Common myeloid progenitor, CD34-positive (primary cell): ENCODE measurements at places on chromosomes 7 and 10.
A peak's percentile ranks its signal among the peaks of the same experiment; 100 is the strongest.

- DNase-seq: no peak
- H3K27ac ChIP-seq: peak overlapping the region; percentile 92
- no peaks in the 10 kb centered on the region for H3K27me3 ChIP-seq
- peaks cover 48% of the 10 kb centered on the region for H3K4me1 ChIP-seq
- H3K4me3 ChIP-seq: peak overlapping the region; percentile 88
Observed at GRCh38 chr7:27172823-27173510, 1.2 kb downstream of the HOXA10 start.

DNA sequence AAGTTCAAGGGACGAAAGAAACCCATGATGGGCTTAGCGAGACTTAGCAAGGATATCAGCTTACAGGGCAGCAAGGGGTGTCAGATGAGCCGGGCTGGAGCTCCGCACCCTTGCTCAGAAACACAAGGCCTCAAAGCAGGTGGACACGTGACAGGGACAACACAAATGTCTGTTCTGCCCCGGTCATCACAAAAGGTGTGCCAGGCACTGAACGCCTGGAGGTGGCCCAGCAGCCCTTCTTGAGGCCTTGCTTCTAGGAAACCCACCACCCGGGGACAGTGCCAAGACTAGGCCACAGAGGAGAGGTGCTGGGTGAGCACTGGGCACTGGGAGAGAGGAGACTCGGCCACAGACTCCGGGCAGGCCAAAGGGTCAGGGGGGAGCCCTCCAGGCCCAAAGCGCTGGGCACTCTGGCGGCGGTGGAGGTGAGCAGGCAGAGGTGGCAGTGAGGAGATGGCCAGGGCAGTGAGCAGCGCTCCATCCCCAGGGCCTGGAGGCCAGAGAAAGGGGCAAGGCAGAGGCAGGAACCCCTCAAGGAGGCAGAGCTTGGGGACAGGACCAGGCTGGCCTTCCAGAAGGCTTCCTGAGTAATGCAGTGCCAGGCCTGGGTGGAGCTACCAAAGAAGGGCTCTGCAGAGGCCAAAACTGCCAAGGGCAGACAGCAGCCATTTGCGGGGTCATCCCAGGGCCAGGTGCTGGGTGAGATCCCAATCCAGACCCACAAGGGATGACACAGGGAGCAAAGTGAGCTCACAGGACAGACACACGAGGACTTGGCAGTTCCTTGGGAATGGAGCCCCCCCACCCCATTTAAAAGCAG is 22.7 kb downstream of the EBF3 start:
- no peak overlapping the region for H3K4me3 ChIP-seq
- H3K27ac ChIP-seq: no peak overlapping the region
- no peak for DNase-seq
- no peaks in the 10 kb centered on the region for H3K27me3 ChIP-seq
- no peaks in the 10 kb centered on the region for H3K4me1 ChIP-seq

GRCh38 chr7:39594988-39595620 is 28.3 kb upstream of the RALA start:
- peaks cover 10% of the 10 kb centered on the region for H3K4me1 ChIP-seq
- no peaks in the 10 kb centered on the region for H3K36me3 ChIP-seq
- H3K4me3 ChIP-seq: no peak overlapping the region
- DNase-seq: no peak
- no peak overlapping the region for H3K27ac ChIP-seq
- no peaks in the 10 kb centered on the region for H3K27me3 ChIP-seq

GRCh38 chr10:122458693-122459092 is 2.7 kb upstream of the HTRA1 start:
- H3K4me3 ChIP-seq: no peak overlapping the region
- H3K4me1 ChIP-seq: no peaks in the 10 kb centered on the region
- DNase-seq: no peak
- H3K27ac ChIP-seq: no peak overlapping the region
- H3K27me3 ChIP-seq: peaks cover 77% of the 10 kb centered on the region

DNA sequence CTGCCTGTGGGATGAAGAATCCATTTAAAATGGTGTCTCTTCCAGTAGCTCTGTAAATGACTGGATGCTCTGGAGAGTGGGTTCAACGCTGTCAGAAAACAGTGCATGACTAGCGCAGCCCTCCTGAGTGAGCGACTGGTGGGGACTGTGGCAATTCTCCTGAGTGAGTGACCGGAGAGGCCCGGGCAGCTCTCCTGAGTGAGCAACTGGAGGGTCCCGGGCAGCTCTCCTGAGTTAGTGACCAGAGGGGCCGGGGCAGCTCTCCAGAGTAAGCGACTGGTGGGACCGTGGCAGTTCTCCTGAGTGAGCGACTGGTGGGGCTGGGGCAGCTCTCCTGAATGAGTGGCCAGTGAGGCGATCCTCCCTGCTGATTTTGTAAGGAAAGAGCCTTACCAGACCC is 85.5 kb downstream of the WDR37 start:
- H3K27ac ChIP-seq: no peak overlapping the region
- H3K4me1 ChIP-seq: no peaks in the 10 kb centered on the region
- DNase-seq: no peak
- H3K36me3 ChIP-seq: no peaks in the 10 kb centered on the region

DNA sequence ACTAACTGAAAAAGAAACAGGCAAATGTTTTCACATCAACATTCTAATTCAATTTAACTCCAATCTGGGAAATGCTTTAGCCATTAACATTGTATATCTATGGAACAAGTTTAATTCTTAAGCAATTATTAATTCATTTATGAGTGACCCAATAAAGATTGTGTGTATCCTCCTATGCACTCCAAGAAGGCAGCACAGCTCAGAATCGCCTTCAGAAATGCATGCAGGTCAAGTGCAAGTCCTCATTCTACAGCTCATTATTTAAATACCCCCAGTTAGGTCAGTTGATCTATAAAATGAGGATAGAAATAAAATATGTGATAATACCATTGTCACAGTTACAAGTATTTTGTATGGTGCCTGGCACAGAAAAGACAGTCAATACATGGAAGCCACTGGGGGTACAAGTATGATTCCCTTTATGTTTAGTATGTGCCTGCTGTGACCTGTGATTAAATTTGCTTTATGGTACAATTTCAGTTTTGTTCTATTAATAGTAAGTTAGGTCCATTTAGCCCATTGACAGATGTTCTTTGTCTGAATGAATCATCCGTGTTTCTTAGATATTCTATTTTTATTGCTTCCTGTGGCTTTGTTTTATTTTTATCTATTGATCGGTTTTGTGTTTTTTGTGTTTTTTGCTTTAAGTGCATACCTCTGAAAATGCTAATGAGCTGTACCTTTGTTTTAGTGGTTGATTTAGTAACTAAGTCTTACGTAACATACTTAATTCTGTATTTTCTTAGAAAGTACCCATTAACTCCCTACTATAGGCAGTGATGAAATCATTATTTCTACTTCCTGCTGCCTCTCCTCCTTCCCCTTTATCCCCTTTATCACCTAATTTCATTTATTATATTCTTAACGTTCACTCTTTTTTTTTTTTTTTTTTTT is 42.8 kb downstream of the CPXM2 start:
- H3K36me3 ChIP-seq: no peaks in the 10 kb centered on the region
- H3K27me3 ChIP-seq: no peaks in the 10 kb centered on the region
- no peaks in the 10 kb centered on the region for H3K4me1 ChIP-seq
- no peak overlapping the region for H3K4me3 ChIP-seq
- no peak for DNase-seq
- H3K27ac ChIP-seq: no peak overlapping the region

DNA sequence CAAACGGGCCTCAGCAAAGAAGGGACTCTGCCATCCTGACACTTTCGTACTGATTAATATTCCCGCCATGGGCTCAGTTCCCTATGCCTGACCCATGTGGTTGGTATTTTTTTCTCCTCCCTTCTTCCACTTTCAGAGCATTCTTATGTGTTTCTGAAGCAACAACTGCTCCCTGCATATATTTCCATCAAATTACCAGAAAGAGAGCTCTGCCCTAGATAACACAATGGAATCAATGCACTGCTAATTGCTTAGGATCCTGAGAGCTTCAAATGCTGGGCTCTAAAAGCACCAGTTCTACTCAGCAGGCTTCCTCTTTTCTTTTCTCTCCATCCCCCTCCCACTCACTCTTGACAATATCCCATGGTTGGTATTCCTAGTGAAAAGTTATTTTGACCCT is 5.3 kb downstream of the TECTB start:
- no peaks in the 10 kb centered on the region for H3K36me3 ChIP-seq
- no peak for DNase-seq

GRCh38 chr7:18798088-18798906 is 302.7 kb downstream of the HDAC9 start:
- no peaks in the 10 kb centered on the region for H3K27me3 ChIP-seq
- H3K4me3 ChIP-seq: no peak overlapping the region
- DNase-seq: no peak
- no peaks in the 10 kb centered on the region for H3K4me1 ChIP-seq
- H3K36me3 ChIP-seq: no peaks in the 10 kb centered on the region

DNA sequence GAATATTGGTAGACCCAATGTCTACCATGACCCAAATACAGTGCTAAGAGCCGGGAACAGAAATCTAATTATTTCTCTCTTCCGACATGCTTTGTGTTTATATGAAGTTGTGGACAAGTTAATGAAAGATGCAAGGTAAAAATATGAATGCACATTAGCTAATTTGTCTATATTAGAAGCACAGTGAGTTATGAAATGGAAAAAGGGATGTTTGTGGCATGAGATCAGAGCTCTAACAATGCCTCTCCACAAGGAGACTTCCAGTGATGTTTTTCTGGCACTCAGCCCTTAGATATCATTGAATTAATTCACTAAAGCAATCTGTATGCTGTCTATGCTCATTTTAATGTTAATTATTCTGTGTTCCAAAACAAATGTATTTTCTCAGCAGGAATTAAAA is 897.2 kb downstream of the CNTNAP2 start:
- H3K36me3 ChIP-seq: no peaks in the 10 kb centered on the region
- no peak overlapping the region for H3K4me3 ChIP-seq
- H3K4me1 ChIP-seq: no peaks in the 10 kb centered on the region
- DNase-seq: no peak
- H3K27me3 ChIP-seq: no peaks in the 10 kb centered on the region
- no peak overlapping the region for H3K27ac ChIP-seq

GRCh38 chr7:143015084-143015483 is 11.8 kb downstream of the OR9A2 start:
- no peak overlapping the region for H3K27ac ChIP-seq
- no peaks in the 10 kb centered on the region for H3K27me3 ChIP-seq
- H3K4me3 ChIP-seq: no peak overlapping the region
- no peaks in the 10 kb centered on the region for H3K4me1 ChIP-seq
- no peaks in the 10 kb centered on the region for H3K36me3 ChIP-seq
- DNase-seq: no peak

GRCh38 chr10:112507046-112507445 is 60.0 kb downstream of the VTI1A start:
- H3K4me1 ChIP-seq: no peaks in the 10 kb centered on the region
- H3K36me3 ChIP-seq: no peaks in the 10 kb centered on the region
- DNase-seq: no peak
- H3K27me3 ChIP-seq: no peaks in the 10 kb centered on the region

- H3K4me3 ChIP-seq: no peak overlapping the region
- H3K4me1 ChIP-seq: no peaks in the 10 kb centered on the region
- no peaks in the 10 kb centered on the region for H3K27me3 ChIP-seq
- no peak for DNase-seq
- no peak overlapping the region for H3K27ac ChIP-seq
- H3K36me3 ChIP-seq: no peaks in the 10 kb centered on the region
Observed at GRCh38 chr7:29130096-29130495, 16.2 kb downstream of the CPVL start.

DNA sequence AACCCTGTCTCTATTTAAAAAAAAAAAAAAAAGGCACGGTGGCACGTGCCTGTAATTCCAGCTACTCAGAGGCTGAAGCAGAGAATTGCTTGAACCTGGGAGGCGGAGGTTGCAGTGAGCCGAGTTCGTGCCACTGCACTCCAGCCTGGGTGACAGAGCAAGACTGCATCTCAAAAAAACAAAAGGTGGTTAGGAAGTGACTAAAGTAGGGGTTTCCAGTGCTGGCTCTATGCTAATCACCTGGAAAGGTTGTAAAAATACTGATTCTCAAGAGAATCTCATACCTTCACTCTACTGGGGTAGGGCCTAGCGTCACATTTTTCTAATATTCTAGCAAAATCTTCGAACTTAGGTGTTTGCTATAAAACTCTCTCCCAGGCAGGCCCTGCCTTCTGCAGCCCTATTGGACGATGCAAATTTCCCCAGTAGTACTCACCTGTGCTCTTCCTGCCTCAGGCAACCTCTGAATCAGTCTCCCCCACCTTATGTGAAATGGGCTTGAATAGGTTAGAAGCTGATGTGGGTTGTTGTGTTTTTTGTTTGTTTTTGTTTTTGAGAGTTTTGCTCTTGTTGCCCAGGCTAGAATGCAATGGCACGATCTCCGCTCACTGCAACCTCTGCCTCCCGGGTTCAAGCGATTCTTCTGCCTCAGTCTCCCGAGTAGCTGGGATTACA is 3.5 kb downstream of the ZP3 start:
- H3K4me3 ChIP-seq: no peak overlapping the region
- H3K4me1 ChIP-seq: peaks cover 11% of the 10 kb centered on the region
- no peaks in the 10 kb centered on the region for H3K36me3 ChIP-seq
- H3K27ac ChIP-seq: no peak overlapping the region
- no peak for DNase-seq
- no peaks in the 10 kb centered on the region for H3K27me3 ChIP-seq

- no peak overlapping the region for H3K27ac ChIP-seq
- H3K36me3 ChIP-seq: no peaks in the 10 kb centered on the region
- H3K4me1 ChIP-seq: peaks cover 12% of the 10 kb centered on the region
Observed at GRCh38 chr10:80382989-80383388, 25.4 kb upstream of the PRXL2A start.

DNA sequence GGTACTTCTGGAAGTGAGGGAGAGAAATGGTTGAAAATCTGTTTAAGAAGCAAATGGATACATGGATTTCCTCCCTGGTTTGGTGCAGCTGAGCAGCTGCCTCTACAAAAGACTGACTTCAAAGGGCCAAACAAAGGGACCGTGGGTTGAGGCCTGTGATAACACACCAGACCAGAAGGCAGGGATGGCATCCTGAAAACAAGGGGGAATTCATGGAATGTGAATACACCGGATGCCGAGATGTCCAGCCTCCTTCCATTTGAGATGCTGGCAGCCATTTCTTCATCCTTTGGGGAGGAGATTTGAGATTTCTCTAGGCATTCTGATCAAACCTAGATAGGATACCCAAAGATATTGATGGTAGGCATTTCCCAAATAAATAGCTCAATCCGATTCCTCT is 36.9 kb downstream of the TAF3 start:
- no peaks in the 10 kb centered on the region for H3K4me1 ChIP-seq
- H3K4me3 ChIP-seq: no peak overlapping the region

- peaks cover 8% of the 10 kb centered on the region for H3K4me1 ChIP-seq
- no peak overlapping the region for H3K4me3 ChIP-seq
- no peaks in the 10 kb centered on the region for H3K36me3 ChIP-seq
- H3K27me3 ChIP-seq: no peaks in the 10 kb centered on the region
- no peak overlapping the region for H3K27ac ChIP-seq
Observed at GRCh38 chr7:131194070-131194865, 133.4 kb upstream of the MKLN1 start.

DNA sequence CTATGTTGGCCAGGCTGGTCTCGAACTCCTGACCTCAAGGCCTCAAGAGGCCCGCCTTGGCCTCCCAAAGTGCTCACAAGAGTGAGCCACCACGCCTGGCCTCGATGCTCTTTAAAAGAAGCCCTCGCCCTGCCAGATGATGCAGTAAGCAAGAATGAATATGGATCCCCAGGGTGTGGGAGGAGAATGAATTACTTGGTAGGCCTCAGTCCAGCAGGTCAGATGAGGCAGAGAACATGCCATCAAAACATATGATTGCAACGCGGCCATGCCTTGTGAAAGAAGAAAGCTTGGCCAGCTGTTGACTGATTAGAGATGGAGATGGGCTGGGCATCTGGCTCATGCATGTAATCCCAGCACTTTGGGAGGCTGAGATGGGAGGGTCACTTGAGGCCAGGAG is 68.7 kb downstream of the CAMK1D start:
- no peak for DNase-seq
- H3K4me3 ChIP-seq: no peak overlapping the region
- H3K36me3 ChIP-seq: no peaks in the 10 kb centered on the region
- H3K4me1 ChIP-seq: peaks cover 33% of the 10 kb centered on the region
- no peak overlapping the region for H3K27ac ChIP-seq
